Stimulated activated CD4-positive, alpha-beta T cell treated with anti-CD3 and anti-CD28 coated beads, Interleukin-1b, Interleukin-23, amount 100 ng/mL, for 1 hour (primary cell): ENCODE measurements at places on chromosomes 3 and 15.

DNA sequence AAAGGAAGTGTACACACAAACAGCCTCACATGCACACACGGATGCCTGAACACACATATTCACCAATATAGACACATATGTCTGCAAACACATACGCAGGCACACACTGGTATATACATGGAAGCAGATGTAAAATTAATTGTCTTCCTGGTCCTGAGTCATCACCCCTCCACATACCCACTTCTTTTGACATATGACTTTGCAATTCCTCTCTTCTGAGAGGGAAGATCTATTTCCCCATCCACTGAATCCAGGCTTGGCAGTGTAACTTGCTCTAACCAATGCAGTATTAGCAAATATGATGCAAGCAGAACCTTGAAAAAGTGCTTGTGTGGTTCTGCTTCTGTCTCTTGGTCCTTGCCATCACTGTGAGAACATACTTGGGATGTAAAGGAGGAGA lies 76.8 kb upstream of the HRH1 start:
- DNase-seq = no peak

DNA sequence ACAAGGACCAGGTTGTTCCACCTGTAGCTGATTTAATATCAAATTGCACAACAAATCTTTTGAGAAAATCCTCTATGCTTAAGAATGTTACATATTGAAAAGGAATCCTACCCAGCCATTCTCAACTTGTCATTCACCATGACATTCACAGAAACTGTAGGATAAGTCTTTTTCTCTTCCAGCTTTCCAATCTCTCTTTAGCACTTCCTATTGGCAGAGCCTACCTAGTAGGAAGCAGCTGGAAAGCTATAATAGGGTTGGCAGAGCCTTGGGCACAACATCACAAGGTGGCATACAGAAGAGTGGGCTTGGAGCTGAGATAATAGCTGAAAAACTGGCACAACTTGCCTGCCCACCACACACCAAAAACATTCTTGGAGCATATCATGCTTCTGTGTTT lies 67.3 kb upstream of the NUDT16 start:
- DNase-seq = no peak

- no peak for DNase-seq
These were observed 200.8 kb upstream of the GOLGA6L4 start for GRCh38 chr15:84034578-84035398.

- no peak for DNase-seq
These were observed 779.4 kb downstream of the TUSC7 start for GRCh38 chr3:117488983-117489382.

DNA sequence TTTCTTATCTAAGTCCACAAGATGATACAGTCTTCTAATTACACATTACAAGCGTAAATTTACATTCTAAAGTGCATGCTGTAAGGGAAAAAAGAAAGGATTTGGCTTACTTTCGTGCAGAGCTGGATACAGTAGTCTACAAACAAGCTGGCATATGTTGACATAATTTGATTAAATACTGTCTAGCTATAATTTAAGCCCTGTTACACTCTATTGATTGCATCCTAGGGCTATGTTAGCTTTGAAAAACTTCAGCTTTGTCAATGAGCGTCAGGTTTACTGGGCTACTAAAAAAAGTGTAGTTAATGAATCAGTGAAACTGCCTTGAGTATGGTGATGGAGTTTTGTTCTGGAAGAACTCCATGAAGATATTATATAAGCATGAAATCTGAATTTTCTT lies 24.5 kb upstream of the PLCL2 start:
- no peak for DNase-seq
